ENCODE measurements at places on chromosomes 7 and 10.

DNA sequence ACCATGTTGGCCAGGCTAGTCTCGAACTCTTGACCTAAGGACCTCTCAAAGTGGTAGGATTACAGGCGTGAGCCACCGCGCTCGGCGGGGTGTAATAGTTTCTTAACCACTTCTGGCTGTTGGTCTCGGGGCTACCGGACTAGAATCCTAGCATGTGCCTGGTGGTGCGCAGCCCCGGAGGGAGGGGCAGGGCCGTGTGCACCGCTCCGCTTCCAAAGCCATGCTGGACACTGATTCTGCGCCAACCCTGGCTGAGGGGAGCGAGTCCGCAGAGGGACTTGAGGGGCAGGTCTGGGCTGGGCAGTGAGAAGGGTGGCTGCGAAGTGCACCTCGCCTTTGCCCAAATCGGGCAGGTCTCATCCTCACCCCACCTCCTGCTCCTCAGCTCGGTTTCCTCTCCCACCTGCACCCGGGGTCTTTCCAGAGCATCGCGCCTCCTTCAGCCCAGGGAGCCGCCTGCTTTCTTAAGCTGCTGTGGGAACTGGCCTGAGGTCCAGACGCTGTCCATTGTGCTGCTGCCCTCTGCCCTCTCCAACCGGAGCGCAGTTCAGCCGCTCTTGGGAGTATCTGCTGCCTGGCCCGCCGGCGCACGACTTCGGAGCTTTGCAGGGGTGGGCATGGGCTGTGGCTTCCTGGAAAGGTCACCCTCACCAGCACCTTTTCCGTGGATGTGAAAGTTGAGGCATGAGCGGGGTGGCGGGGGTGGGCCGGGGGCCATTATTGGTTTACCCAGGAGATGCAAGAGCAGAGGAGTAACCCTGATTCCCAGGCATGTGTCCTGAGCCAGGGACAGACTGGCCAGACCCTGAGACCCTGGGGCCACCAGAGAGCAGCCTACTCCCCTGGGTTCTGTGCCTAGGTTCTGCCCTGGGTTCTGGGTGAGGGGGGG is 422.6 kb upstream of the NUPR2 start:
- DNase-seq = no peak

GRCh38 chr10:49651039-49651835 is 28.2 kb upstream of the C10orf53 start:
- DNase-seq = no peak

DNA sequence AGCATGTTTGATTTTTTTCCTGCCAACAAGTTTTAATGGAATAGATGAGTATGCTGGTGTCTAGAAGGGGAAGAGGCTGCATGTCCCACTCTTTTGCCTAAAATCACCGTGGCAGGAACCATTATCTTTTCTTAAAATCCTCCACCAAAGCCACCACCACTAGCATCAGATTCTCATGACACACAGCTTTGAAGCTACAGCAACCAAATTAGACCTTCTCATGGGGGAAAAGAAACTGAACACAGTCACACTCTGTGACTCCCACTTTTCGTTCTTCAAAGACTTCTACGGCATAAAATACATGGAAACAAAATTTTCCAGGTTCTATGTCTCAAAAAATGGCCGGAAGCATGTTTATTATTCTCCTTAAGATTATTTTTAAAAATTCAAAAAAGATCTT is 81.8 kb downstream of the SGMS1 start:
- DNase-seq = no peak

DNA sequence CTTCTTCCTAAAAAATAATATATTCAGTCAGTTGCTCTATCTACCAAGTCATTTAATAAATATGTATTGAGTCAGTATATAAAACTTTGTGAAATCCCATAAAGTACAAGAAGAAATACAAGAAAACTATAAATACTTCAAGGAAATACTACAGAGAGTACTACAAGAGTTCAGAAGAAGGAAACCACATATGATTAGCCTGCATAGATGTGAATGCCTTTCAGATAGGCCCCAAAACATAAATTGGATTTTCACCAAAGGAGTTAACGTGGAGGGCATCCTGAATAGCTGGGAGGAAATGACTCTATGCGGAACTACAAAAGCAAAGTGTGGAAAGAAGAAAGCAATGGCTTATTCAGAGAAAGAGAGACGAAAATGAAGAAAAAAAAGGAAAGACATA is 120.1 kb downstream of the LRRN3 start:
- no peak for DNase-seq

- no peak for DNase-seq
Measured at GRCh38 chr10:43913676-43914235, 265.1 kb upstream of the ZNF32 start.

GRCh38 chr7:7681191-7681935 is 37.0 kb downstream of the RPA3 start:
- DNase-seq = peak; percentile 89

- no peak for DNase-seq
Measured at GRCh38 chr10:60778971-60779796, 906 bp downstream of the CDK1 start.

- DNase-seq = no peak
Measured at GRCh38 chr7:159057647-159058046, 87.0 kb downstream of the VIPR2 start.

GRCh38 chr7:55377162-55377817 is 12.2 kb downstream of the LANCL2 start:
- DNase-seq = no peak

- DNase-seq = no peak
Measured at GRCh38 chr10:25701652-25702051, 232.4 kb upstream of the MYO3A start.

DNA sequence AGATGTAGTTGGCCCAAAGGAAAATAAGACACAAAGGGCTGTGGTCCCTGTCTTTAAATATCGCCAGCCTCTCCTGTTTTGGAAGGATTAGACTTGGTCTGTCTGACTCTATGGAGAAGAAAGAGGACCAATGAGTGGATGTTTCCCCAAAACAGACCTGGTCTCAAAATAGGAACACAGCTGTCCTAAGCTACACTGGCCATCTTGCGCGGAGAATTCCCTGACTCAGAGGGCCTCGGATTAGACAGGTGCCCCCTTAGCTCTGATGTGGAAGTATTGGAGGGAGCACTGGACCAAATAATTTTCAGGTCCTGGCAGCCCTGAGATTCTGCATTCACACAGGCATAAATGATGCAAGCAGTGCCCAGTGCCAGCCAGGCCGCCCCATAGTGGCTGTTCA is 56.1 kb downstream of the CHST15 start:
- DNase-seq = no peak

GRCh38 chr7:139897422-139898090 is 68.5 kb downstream of the TBXAS1 start:
- DNase-seq = no peak

GRCh38 chr7:131238347-131238931 is 89.2 kb upstream of the MKLN1 start:
- DNase-seq = no peak

- DNase-seq = no peak
Measured at GRCh38 chr7:125122173-125122572, 192.5 kb upstream of the POT1 start.

GRCh38 chr10:6171881-6172695 is 30.6 kb upstream of the PFKFB3 start:
- peak; percentile 67 for DNase-seq

GRCh38 chr10:104322416-104322782 is 15.9 kb downstream of the ITPRIP start:
- no peak for DNase-seq

DNA sequence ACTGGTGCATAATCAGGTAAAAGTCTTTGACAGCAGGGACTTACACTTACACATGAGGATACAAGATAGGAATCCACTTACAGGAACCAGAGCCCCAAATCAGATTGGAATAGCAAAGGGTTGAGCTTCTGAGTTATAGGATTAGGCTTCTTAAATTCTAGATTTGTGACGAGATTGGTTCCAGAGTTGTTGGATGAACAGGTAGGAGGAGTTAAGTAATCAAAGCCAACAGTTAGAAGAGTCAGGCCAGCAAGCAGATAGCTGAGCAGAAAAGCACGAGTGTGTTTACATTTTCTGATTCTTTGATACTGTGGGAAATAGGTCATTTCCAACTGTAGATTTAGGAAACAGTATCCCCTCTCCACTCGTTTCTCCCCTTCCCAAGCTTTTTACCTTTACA is 167.0 kb downstream of the MDFIC start:
- no peak for DNase-seq

- DNase-seq = no peak
Measured at GRCh38 chr10:72074574-72075375, 13.6 kb downstream of the SPOCK2 start.

- no peak for DNase-seq
Measured at GRCh38 chr10:101310529-101311184, 43.3 kb upstream of the BTRC start.

DNA sequence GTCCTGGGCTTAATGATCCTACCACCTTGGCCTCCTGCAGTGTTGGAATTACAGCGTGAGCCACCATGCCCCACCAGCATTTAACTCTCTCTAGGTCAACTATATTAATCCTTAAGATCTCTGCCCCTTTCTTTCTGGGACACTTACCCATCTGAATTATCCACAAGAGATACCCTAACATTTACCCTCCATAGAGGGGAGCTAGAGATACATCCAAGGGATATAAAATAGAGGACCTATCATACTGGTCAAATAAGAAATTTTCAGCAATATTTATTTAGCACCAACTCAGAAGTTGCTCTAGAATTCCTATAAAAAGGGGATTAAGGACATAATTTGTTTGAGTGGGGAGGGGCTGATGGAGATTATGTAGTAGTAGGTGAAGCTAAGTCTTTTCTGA is 96.5 kb downstream of the OTUD1 start:
- no peak for DNase-seq

DNA sequence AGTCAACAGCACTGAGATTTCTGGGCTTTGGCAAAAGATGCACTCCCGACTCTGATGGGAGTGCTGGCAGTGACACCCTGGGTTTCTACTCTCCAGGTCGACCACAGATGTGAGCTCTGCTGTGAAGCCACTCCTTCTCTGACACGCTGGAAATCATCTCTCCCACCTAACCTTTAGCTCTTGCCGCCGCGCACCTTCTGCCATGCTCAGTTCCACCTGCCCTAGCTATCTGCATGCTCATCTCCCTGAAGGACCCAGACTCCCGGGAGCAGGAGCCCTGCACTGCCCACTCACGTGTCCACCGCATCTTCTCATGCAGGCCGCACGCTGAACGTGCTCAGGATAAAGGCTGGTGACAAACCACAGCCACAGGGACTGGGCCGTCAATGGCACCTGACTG is 174.8 kb downstream of the TNS3 start:
- no peak for DNase-seq

DNA sequence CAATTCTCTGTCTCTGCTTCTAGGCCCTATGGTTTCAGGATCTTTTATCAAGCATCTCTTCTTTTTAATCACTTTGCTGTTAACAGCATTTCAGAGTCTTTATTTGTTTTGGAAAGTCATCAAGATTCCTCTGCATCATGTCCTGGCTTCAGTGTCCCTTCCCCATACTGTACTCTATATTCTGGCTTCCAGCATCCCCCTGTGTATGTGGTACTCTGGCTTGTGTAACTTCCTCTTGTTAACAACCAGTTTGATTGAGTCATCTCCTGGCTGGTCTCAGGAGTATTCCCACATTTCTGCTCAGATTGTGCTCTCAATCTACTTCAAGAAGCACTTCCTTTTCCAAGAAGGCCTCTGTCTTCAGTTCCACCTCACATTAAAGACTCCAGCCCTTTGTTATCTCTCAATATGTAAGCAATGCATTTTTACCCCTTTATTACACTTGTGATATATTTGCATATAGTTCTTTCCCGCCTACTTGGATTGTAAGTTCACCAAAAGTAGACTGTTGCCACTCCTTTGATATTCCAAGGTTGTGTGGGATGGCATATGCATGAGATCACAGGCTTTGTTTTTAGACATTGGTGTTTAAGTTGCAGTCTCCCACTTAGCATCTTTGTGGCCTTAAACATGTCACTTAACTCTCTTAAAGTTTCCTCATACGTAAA is 15.1 kb upstream of the ATE1 start:
- no peak for DNase-seq

DNA sequence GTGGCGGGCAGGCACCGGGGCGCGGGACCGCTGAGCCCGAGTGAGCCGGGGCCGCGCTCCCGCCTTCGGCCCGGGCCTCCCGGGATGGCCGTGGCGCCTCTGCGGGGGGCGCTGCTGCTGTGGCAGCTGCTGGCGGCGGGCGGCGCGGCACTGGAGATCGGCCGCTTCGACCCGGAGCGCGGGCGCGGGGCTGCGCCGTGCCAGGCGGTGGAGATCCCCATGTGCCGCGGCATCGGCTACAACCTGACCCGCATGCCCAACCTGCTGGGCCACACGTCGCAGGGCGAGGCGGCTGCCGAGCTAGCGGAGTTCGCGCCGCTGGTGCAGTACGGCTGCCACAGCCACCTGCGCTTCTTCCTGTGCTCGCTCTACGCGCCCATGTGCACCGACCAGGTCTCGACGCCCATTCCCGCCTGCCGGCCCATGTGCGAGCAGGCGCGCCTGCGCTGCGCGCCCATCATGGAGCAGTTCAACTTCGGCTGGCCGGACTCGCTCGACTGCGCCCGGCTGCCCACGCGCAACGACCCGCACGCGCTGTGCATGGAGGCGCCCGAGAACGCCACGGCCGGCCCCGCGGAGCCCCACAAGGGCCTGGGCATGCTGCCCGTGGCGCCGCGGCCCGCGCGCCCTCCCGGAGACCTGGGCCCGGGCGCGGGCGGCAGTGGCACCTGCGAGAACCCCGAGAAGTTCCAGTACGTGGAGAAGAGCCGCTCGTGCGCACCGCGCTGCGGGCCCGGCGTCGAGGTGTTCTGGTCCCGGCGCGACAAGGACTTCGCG is 534 bp downstream of the FZD9 start:
- DNase-seq = no peak

- DNase-seq = peak; percentile 25
Measured at GRCh38 chr7:116966601-116967000, 13.3 kb downstream of the ST7 start.

GRCh38 chr10:124738441-124738840 is 5.7 kb downstream of the FAM53B start:
- no peak for DNase-seq

DNA sequence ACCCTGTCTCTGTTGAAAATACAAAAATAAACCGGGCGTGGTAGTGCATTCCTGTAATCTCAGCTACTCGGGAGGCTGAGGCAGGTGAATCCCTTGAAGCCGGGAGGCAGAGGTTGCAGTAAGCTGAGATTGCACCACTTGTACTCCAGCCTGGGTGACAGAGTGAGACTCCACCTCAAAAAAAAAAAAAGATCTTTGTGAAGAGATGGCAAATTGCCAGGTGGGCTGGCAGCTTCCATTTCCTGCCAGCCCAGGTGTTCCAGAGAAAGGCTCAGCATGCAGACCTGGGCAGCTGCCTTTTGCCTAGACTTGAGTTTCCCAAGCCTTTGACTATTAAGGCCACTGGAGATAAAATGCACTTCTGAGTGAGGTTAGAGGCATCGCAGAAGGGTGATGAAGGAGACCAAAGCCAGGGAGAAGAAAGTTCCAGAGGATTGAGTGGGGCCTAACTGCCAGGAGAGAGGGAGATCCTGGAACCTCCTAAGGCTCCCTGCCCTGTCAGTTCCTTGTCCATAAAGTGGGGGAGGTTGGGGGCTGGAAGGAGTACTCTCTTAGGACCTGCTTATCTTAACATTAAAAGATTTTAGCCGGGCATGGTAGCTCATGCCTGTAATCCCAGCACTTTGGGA is 10.0 kb upstream of the DDIT4 start:
- DNase-seq = no peak
